ENCODE measurements at places on chromosomes 7 and 10.

- no peak for DNase-seq
Observed at GRCh38 chr10:5618829-5619228, 47.6 kb downstream of the ASB13 start.

- no peak for DNase-seq
Observed at GRCh38 chr7:70579397-70580097, 552.4 kb upstream of the GALNT17 start.

- DNase-seq, result no peak
Observed at GRCh38 chr10:76523246-76523645, 1091.8 kb downstream of the LRMDA start.

- DNase-seq, result no peak
Observed at GRCh38 chr10:117450940-117451339, 75.7 kb upstream of the PDZD8 start.

- DNase-seq, result no peak
Observed at GRCh38 chr7:91553410-91553895, 289.2 kb downstream of the FZD1 start.

DNA sequence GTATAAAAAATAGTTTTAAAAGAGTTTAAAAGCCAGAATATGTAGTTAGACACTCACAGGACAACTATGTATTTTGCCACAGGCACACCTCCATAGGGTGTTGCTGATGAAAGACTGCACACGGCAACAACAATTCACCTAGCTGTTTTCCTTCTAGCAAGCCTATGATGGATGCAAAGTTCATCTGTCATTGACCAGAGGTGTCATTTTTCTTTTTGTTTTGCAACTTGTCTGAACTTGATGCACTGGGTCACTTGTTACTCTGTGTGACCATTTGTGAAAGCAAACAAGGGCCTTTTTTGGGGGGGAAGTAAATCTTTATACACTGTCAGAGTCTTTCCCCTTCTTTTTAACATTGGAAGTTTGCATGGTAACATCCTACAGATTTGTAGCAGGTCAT, 258.0 kb upstream of the SEMA3A start:
- no peak for DNase-seq

GRCh38 chr7:41205600-41205999, 497.3 kb downstream of the INHBA start:
- DNase-seq, result no peak

GRCh38 chr10:49107111-49107886, 8.0 kb downstream of the VSTM4 start:
- no peak for DNase-seq

GRCh38 chr10:3623746-3624145, 161.3 kb downstream of the KLF6 start:
- DNase-seq, result no peak

- DNase-seq, result no peak
Observed at GRCh38 chr7:95980167-95980566, 207.8 kb downstream of the DYNC1I1 start.

DNA sequence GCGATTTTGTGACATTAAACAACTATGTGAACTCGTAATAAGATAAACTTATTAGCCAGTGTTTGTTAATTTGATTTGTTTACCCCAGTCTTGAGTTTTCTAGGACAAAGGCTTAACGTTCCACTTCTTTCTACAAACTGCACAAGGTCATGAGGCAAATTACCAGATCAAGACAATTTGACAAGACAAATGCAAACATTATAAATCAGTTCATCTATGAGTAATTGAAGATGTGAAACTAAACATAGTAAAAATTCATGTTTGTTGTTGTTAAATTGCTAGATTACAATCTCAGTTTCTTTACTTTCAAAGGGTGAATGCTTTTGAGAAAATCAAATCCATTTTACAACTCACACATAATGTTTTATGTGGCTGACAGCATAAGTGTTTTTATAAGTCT, 13.4 kb upstream of the ZNF804B start:
- DNase-seq, result no peak

DNA sequence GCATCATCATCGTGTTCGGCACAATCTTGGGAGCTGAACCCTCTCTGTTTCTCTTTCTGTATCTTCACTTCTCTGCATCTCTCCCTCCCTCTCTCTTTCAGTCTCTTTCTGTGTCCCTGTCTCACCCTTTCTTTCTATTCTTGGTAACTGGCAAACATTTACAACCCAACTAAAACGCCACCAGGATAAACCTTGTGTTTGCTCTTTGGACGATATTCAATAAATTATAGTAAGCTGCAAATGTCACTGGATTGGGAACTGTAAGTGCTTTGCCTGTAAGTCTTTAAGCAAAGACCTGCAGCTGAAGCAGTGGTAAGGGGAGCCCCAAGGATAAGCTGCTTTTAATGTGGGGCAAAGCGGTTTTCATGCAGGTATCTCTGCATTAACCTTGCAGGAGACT, 558.0 kb upstream of the MKI67 start:
- no peak for DNase-seq

DNA sequence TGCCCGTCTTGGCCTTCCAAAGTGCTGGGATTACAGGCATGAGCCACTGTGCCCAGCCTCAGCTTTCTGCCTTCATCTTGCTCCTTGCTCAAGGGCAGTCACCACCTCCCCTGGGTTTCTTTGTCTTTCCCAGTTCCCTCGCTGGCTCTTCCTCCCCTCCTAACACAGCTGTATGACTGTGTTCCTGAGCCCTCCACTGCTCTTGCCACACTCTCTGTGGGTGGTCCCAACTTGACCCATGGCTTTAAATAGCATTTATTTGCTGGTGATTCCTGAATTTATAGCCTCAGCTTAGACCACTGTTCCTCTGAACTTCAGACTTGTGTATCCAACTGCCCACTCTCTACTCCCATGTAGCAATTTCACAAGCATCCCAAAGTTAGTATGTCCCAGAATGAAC, 181.3 kb downstream of the BAMBI start:
- DNase-seq, result no peak

DNA sequence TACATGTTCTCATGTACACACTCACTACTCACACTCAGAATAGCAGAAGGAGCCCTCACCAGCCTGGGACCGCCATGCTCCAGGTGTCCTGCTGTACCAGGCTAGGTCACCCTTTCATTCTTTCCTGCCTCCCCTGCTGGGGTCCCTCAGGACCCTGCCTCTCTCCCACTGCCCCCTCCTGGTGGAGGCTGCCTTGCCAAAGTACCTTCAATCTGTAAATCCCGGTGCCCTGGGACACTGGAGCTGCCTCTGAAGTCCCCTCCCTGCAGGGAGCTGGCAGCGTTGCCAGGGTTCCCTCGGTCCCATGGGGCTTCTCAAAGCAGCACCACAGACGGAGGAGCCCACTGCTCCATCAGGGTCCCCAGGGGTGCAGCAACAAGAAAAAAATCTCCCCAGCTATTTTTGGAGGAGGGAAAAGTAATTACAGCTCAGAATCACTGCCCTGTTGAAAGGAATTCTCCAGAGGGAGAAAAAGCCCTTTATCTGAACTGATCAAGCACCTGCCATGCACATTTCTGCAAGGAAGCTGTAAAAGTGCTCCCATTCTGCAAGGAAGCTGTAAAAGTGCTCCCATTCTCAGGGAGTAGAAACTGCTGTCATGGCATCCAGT, 259.9 kb downstream of the PTPRN2 start:
- no peak for DNase-seq

DNA sequence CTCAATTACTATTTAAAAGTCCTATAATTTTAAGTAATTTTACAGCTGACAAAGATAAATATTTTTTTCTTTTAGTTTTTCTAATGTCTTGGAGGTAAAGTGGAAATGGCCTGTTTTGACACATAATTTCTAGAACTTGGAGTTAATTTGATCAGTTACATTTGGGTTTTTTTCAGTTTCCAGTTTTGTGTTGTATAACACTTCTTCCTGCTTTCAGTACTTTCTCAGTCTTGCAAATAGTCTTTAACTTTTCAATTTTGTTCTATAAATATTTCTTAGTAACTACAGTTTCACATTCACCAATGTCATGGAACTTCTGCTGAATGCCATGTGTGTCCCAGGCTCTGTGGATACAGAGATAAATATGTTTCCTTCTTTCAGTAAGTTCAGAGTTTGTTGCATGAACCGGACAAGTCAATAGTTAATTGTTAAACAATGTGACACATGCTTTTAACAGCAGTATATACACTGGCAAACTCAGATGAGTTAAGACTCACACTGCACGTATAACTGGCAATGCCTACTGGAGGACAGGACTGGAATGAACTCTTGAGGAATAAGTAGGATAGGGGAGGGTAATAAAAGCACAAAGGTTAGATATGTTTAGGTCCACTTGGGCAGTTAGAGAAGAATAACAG, 4.6 kb downstream of the SHOC2 start:
- DNase-seq, result no peak

GRCh38 chr10:109769966-109770365, 153.3 kb downstream of the XPNPEP1 start:
- DNase-seq, result no peak

- no peak for DNase-seq
Observed at GRCh38 chr10:5560142-5560816, 35.5 kb downstream of the CALML3 start.

DNA sequence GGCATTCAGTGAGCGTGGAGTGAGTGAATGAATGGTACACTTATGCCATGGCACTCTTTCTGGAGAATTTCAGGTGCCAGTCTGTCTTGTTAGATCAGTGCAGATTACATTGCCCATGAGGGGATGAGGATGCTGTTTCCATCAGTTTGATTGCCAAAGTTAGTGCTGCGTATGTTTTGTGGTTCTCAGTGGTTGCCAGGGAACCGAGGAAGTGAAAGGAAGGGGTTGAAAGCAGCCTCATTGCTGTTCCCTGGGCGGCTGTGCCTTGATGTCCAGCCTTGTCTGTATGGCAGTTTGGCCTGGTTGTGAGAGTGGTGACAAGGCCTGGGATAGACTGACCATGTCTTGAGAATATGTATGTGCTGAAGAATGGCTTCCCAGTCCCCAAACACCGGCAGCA, 30.2 kb downstream of the WBP1L start:
- DNase-seq, result no peak

DNA sequence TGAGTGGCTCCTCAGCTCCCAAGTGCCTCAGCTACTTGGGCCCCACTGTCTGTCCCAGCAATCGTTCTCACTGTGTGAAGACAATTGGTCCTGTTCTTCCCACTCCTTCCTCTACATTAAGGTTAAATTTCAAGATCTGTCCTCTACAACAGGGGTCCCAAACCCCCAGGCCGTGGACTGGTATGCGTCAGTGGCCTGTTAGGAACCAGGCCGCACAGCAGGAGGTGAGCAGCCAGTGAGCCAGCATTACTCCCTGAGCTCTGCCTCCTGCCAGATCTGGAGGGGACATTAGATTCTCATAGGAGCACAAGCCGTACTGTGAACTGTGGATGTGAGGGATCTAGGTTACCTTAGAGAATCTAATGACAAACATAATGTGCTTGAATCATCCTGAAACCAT, 376.9 kb upstream of the FZD8 start:
- no peak for DNase-seq

DNA sequence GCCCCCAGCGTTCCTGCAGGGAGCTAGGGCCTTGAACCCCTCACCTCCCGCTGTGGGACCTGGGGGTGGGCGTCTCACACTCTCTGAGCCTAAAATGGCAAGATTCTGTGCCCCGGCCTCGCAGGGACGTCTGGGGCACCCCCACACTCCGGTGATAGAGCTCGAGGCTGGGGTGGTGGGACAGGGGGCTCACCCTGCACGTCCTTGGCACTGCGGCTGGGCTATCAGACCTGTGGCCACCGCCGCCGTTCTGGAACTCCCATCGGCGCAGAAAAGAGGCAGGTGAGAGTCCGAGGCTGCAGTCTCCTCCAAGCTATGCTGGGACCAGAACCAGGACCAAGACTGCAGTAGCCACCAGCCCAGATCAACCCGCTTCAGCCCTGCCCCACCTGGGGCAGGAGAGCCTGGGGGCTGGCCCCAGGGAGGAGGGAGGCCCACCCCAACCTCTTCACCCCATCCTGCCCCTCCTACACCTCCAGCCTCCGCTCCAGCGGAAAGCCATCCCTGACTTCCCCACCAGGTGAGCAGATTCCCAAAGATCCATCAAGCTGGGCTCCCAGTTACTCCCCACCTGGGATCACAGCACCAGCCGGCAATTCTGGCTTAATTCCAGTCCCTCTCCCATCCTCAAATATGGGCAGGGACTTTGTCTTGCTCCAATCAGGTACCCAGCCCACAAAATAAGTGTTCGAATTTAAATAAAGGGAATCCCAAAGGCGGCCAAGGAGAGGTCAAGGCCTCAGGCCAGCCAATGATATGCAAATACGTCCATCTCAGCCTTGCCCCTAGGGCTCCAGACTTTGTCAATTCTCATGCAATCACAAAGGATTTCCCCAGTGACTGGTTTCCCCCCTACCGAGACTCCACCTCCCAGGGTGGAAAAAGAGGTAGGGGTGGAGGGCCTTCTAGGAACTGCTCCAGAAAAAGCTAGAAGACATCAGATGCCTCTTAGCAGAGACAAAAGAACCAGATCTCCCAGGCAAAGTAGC, 16.4 kb downstream of the TNRC18 start:
- no peak for DNase-seq

DNA sequence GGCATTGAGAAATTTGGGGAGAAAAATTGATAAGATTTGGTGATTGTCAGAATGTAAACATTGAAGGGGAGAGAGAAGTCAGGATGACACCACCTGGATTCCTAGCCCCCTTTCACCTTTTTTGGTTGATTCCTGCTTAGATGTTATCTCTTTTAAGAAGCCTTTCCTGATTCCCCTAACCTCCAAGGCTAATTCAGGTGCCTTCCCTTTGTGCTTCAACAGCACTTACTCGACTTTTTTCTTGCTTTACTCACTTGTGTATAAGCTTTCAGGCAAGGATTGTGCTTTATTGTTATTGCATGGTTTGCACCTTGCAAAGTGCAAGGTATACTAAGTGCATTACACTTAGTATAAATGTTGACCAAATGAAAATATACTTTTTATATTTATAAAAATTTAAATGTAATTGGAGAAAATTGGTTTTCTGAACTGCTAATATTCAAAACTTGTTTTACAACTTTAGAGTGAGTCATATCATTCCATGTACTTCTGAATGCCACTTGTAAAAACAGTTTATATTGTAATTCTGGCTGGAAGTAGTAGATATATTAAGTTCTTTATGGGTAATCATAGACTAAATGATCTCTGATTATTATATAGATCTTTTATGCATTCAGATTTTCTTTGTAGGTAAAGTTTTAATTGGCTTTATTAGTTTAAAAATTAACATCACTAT, 13.2 kb downstream of the SHOC2 start:
- DNase-seq, result no peak

GRCh38 chr7:136339464-136339863, 362.3 kb upstream of the MTPN start:
- DNase-seq, result no peak

GRCh38 chr7:68688416-68689086, 909.7 kb upstream of the AUTS2 start:
- no peak for DNase-seq

DNA sequence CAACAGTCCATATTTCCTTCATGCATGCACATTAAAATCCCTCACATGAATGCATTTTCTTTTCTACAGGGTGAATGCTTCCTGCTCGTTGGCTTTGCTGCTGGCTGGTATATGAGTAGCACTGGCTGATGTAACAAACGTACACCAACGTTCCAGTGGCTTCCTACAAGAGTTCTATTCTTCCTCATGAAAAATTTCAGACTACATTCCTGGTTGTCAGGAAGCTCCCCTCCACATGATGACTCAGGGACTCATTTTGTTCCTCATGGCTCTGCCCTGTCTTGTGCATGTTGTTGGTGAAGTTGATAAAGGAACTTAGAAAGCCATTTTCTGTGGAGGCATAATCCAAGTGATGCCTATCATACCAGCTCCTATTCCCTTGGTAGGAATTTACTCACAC, 470.7 kb upstream of the KLF6 start:
- DNase-seq, result no peak

- no peak for DNase-seq
Observed at GRCh38 chr7:45709168-45710042, 135.2 kb downstream of the ADCY1 start.

Measured in stimulated activated CD4-positive, alpha-beta T cell treated with anti-CD3 and anti-CD28 coated beads, Interleukin-1b, Interleukin-23, amount 100 ng/mL, for 24 hours (primary cell).